Activated naive CD4-positive, alpha-beta T cell (primary cell): ENCODE measurements at places on chromosomes 6 and 20.

DNA sequence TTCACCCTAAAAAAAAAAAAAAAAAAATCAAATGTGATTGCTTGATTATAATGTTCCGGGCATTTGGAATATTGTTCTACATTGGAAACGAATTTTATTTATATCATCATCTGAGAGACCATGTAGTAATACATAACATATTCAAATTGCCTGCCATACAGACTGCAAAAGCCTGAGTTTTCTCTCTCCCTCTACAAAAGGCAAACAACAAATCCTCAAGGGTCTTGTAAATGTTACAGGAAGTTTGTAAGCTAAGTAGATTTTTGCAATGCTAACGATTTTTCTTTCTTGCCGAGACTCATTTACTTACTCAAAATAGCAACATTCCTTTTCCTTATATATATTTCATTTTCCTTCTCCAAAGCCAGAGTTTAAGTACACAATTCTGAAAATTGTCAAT is 49.0 kb upstream of the HTR1E start:
- no peak for DNase-seq

GRCh38 chr6:142353690-142354089 is 51.9 kb downstream of the ADGRG6 start:
- DNase-seq: no peak

- no peak for DNase-seq
Measured at GRCh38 chr6:53796791-53797190, 2.0 kb downstream of the LRRC1 start.

DNA sequence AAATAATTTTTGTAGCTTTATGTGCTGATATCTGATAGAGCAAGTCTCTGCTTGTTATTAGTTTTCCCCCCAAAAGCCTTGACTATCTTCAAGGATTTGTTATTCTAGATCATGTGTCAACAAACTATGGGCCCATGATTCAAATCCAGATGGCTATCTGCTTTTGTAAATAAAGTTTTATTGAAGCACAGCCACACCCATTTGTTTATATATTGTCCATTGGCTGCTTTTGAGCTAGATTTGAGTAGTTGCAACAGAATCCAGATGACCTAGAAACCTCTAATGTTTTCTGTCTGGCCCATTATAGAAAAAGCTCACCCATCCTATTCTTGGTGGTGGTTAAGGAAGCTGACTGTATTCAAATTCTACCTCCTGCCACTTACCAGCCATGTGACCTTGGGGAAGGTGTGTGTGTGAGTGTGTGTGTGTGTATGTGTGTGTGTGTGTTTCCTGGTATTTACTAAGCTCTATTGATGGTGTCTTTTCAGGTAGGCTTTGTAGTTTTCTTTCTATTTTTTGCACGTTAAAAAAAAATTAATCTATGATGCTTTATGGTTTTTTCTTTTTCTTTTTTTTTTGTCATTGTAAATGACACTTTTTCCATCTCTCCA is 1.3 kb upstream of the GTSF1L start:
- DNase-seq: no peak

DNA sequence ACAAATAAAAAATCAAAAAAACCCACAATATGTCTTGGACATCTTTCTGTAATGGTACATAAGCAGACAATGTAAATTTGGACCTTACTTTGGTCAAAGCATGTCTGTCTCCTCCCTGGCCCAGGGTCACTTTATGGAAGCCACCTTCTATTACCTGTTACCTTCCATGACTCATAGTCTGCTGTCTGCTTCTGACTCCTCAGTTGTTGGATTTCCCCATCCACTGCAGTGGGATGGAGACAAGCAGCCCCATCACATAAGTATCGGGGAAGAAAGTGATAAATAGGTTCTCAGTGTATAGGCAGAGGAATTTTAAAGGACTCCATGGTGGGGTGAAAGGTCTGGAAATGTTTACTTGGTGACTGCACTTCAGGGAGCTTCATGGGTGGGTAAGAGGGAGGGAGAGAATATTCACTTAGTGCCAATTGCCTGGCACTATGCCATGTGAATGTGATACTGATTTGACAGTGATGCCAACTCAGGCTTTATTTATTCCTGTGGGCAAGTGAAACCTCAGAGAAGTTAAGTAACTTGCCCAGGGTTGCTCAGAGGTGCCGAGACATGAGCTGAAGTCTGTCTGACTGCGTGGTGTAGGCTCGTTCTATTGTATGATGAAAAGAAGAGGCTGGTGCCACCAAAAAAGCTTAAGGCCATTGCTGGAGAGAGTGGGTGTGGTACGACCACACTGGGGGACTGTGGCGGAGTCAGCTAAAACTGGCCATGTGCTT is 175.6 kb upstream of the RNF24 start:
- no peak for DNase-seq

GRCh38 chr6:38968702-38969149 is 79.9 kb upstream of the GLP1R start:
- DNase-seq: no peak

DNA sequence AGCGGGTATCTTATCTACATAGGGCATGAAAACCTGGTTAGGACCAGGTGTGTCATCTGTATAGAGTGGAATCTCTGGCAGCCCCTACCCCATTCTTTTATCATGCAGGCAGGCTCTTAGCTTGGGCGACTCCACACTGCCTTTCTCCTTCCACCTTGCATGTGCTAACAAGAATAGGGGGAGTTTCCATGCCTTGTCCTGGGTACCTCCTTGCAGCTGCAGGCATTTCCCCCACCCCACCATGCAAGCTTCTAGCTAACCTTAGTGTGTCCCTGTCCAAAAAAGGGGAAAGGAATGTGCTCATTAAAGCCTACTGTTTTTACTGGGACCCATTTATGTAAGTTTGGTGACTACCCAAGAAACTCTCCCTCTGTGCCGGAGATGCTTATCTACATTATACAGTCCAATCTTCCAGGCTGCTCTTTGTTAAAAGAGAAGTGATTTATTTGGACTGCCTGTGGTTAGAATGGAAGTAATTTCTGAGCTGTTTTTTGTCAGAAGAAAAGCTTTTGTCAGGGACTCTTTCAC is 10.5 kb upstream of the CEP43 start:
- DNase-seq: no peak

- DNase-seq: no peak
Measured at GRCh38 chr20:10986586-10986985, 312.8 kb upstream of the JAG1 start.

- no peak for DNase-seq
Measured at GRCh38 chr6:33589731-33590530, 9.9 kb upstream of the BAK1 start.

- no peak for DNase-seq
Measured at GRCh38 chr6:2684103-2684749, 66.5 kb downstream of the MYLK4 start.
